Heart left ventricle (tissue), 16 donors: ENCODE measurements at places on chromosomes 1 and 21.
A peak's percentile ranks its signal among the peaks of the same experiment; 100 is the strongest.

- H3K4me1 ChIP-seq: peaks cover 10% of the 10 kb centered on the region
- no peak overlapping the region for H3K4me3 ChIP-seq
- no peaks in the 10 kb centered on the region for H3K36me3 ChIP-seq
- H3K27me3 ChIP-seq: peaks cover 4% of the 10 kb centered on the region
- no peak overlapping the region for H3K27ac ChIP-seq
Observed at GRCh38 chr1:244102468-244102867, 51.4 kb downstream of the ZBTB18 start.

- no peaks in the 10 kb centered on the region for H3K36me3 ChIP-seq
- no peak overlapping the region for H3K4me3 ChIP-seq
- DNase-seq: no peak
- peaks cover 26% of the 10 kb centered on the region for H3K4me1 ChIP-seq
- H3K27me3 ChIP-seq: no peaks in the 10 kb centered on the region
Observed at GRCh38 chr1:66563094-66563800, 29.3 kb downstream of the SGIP1 start.

- H3K4me3 ChIP-seq: no peak overlapping the region
- H3K27me3 ChIP-seq: no peaks in the 10 kb centered on the region
Observed at GRCh38 chr1:53519421-53519820, 60.2 kb downstream of the DMRTB1 start.

DNA sequence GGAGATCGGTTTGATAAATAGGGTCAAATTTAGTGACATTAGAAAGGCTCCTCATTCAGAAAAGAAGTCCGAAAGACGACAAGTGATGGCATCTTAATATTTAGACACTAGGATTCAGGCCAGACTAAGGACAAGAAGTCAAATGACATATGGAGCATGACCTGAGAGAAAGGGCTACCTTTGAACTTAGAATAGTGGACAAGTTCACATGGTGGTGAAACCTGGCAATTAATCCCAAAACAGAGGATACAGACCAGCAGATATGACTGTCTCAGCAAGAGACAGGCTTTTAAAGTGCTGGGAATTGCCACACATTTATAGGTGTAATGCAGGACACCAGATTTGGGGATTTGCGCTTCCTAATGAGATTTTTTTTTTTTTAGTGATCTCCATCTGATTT lies 145.2 kb downstream of the ZP4 start:
- peaks cover 12% of the 10 kb centered on the region for H3K4me1 ChIP-seq
- no peak overlapping the region for H3K27ac ChIP-seq
- H3K4me3 ChIP-seq: no peak overlapping the region
- H3K36me3 ChIP-seq: peaks cover 29% of the 10 kb centered on the region
- H3K27me3 ChIP-seq: no peaks in the 10 kb centered on the region

DNA sequence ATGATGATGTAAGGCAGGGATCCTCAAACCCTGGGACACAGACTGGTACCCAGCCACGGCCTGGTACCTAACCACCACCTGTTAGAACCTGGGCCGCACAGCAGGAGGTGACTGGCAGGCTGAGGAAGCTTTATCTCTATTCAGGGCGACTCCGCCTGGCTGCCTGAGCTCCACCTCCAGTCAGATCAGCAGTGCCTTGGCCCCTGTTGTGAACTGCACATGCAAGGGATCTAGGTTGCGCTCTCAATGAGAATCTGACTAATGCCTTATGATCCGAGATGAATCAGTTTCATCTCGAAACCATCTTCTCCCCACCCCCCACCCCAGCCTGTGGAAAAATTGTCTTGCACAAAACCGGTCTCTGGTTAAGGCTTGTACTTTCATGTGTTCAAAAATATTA lies 4.2 kb downstream of the RNPC3 start:
- DNase-seq: no peak
- H3K4me1 ChIP-seq: peaks cover 16% of the 10 kb centered on the region
- no peak overlapping the region for H3K4me3 ChIP-seq
- H3K36me3 ChIP-seq: peaks cover 7% of the 10 kb centered on the region
- no peak overlapping the region for H3K27ac ChIP-seq
- H3K27me3 ChIP-seq: no peaks in the 10 kb centered on the region

DNA sequence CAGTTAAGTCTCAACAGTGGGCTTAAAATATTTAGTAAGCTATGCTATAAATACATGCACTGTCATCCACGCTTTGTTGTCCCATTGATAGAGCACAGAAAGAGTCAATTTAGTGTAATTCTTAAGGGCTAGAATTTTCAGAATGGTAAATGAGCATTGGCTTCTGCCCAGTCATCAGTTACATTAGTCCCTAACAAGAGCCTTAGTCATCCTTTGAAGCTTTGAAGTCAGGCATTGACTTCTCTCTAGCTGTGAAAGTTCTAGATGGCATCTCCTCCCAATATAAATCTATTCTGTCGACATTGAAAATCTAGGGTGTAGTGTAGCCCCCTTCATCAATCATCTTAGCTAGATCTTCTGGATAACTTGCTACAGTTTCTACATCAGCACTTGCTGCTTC lies 12.0 kb upstream of the LPGAT1 start:
- H3K4me3 ChIP-seq: no peak overlapping the region
- H3K27me3 ChIP-seq: no peaks in the 10 kb centered on the region
- H3K4me1 ChIP-seq: no peaks in the 10 kb centered on the region
- H3K36me3 ChIP-seq: no peaks in the 10 kb centered on the region

GRCh38 chr21:40587736-40588346 lies 259.1 kb downstream of the DSCAM start:
- no peak overlapping the region for H3K4me3 ChIP-seq
- H3K4me1 ChIP-seq: no peaks in the 10 kb centered on the region
- H3K27me3 ChIP-seq: no peaks in the 10 kb centered on the region
- DNase-seq: no peak

DNA sequence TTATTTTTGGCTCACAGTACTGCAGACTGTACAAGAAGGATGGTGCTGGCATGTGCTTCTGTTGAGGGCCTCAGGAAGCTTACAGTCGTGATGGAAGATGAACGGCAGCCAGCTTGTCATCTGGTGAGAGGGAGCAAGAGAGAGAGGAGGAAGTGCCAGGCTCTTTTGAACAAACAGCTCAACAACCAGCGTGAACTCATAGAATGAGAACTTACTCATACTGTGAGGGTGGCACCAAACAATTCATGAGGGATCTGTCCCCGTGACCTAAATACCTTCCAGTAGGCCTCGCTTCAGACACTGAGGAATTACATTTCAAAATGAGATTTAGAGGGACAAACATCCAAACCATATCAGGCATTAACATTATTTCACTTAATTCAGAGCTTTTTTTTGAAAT lies 84.7 kb downstream of the PKN2 start:
- H3K36me3 ChIP-seq: peaks cover 29% of the 10 kb centered on the region
- DNase-seq: no peak
- H3K4me1 ChIP-seq: no peaks in the 10 kb centered on the region
- H3K4me3 ChIP-seq: no peak overlapping the region

- no peak for DNase-seq
- H3K27ac ChIP-seq: no peak overlapping the region
- no peak overlapping the region for H3K4me3 ChIP-seq
- H3K4me1 ChIP-seq: no peaks in the 10 kb centered on the region
- H3K27me3 ChIP-seq: no peaks in the 10 kb centered on the region
- no peaks in the 10 kb centered on the region for H3K36me3 ChIP-seq
Observed at GRCh38 chr1:41698916-41699860, 214.7 kb upstream of the EDN2 start.

- no peak overlapping the region for H3K27ac ChIP-seq
- no peaks in the 10 kb centered on the region for H3K36me3 ChIP-seq
- no peak overlapping the region for H3K4me3 ChIP-seq
Observed at GRCh38 chr21:29669416-29669815, 270.4 kb downstream of the GRIK1 start.

DNA sequence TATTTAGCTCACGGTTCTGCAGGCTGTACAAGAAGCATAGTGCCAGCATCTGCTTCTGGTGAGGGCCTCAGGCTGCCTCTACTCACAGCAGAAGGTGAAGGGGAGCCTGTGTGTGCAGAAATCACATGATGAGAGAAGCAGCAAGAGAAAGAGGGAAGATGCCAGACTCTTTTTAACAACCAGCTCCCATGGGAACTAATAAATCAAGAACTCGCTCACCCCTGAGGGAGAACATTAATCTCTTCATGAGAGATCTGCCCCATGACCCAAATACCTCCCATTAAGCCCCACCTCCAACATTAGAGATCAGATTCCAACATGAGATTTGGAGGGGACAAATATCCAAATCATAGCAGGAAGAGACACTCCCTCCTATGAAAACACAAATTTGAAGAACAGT lies 74.1 kb downstream of the OLFML2B start:
- H3K4me1 ChIP-seq: no peaks in the 10 kb centered on the region
- no peak overlapping the region for H3K4me3 ChIP-seq
- no peak for DNase-seq
- H3K27me3 ChIP-seq: no peaks in the 10 kb centered on the region
- no peaks in the 10 kb centered on the region for H3K36me3 ChIP-seq

- no peaks in the 10 kb centered on the region for H3K36me3 ChIP-seq
- H3K27ac ChIP-seq: no peak overlapping the region
- DNase-seq: no peak
- no peaks in the 10 kb centered on the region for H3K4me1 ChIP-seq
- H3K4me3 ChIP-seq: no peak overlapping the region
- H3K27me3 ChIP-seq: no peaks in the 10 kb centered on the region
Observed at GRCh38 chr21:35025206-35026152, 23.6 kb downstream of the RUNX1 start.

DNA sequence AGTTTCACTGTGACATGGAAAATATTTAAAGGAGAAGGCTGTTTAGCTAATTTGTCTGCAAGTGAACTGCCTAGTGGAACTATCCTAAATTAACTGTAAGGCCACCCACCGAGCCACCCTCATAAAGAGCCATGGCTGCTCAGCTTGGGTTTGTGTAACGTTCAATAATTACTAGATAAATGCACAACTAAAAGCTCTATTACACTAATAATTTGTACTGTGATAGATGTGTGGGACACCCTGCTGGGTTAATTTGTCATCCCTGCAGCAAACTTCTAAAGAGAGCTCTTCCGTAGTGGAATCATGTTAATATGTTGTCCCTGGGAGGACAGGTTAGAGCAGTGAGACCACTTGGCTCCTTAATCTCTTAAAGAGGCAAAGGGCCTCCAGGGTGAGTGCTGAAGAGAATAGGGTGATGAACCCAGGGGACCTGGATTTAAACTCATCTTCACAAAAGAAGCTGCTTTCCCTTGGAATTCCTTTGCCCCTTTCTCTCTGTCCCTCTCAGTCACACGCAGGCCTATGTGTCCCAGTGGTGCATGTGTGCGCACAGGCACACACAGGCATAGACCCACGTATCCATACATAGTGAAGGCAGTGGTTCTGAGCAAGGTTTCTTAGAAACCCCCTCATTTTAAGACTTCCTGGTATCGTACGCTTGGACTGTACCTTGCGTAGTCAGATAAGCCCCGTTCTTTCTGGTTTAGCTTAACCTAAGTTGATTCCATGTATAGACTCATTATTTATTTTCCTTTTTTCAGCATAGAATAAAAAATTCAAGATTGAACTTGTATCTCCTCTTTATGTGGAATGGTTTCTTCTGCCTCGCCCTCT lies 310.3 kb downstream of the NFIA start:
- H3K4me3 ChIP-seq: no peak overlapping the region
- no peak for DNase-seq

- peak; percentile 54 for DNase-seq
- peak overlapping the region; percentile 77 for H3K27ac ChIP-seq
- peaks cover 57% of the 10 kb centered on the region for H3K4me1 ChIP-seq
- no peak overlapping the region for H3K4me3 ChIP-seq
Observed at GRCh38 chr1:183580281-183580682, 10.0 kb downstream of the NCF2 start.

- no peak for DNase-seq
- H3K4me1 ChIP-seq: no peaks in the 10 kb centered on the region
- H3K4me3 ChIP-seq: no peak overlapping the region
- no peaks in the 10 kb centered on the region for H3K27me3 ChIP-seq
- no peak overlapping the region for H3K27ac ChIP-seq
Observed at GRCh38 chr1:212020975-212021374, 14.4 kb downstream of the INTS7 start.

DNA sequence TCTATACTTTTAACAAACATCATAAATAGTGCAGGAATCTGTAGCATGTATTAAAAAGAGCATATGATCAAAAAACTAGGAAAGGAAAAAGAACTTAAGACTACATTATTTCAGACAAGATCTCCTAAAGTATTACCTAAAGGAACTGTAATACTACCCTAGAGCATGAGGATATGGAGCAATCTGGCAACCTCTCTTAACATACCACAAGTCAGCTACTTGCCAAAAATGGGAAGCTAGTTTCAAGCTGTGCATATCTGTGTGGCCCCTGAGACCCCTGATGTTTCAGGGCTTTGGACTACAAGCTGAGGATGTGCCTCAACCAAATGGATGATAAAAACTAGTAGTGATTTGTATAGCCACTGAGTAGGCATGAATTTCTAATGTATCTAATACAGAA lies 525.6 kb downstream of the PTBP2 start:
- H3K27me3 ChIP-seq: no peaks in the 10 kb centered on the region
- DNase-seq: no peak
- no peak overlapping the region for H3K4me3 ChIP-seq
- peaks cover 6% of the 10 kb centered on the region for H3K4me1 ChIP-seq
- H3K27ac ChIP-seq: no peak overlapping the region

DNA sequence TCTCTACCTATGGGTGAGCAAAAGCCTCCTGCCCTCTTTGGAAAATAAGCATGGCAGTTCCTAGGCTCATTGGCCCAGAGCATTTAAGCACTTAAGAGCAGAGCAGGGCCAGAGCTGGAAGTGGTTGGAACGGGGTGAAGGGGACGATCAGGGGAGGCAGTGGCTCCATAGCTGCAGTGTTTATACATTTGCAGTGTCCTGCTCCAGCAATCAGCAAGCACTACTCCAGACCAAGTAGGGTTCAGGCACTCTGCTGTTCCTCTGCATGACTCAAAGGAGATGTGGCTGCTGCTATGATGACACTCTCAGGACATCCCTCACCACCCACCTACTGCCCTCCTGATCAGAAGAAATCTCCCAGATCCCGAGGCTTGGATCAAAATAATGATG lies 55.0 kb downstream of the TRABD2B start:
- no peaks in the 10 kb centered on the region for H3K27me3 ChIP-seq
- no peaks in the 10 kb centered on the region for H3K36me3 ChIP-seq
- no peak overlapping the region for H3K4me3 ChIP-seq
- H3K4me1 ChIP-seq: no peaks in the 10 kb centered on the region
- DNase-seq: no peak

DNA sequence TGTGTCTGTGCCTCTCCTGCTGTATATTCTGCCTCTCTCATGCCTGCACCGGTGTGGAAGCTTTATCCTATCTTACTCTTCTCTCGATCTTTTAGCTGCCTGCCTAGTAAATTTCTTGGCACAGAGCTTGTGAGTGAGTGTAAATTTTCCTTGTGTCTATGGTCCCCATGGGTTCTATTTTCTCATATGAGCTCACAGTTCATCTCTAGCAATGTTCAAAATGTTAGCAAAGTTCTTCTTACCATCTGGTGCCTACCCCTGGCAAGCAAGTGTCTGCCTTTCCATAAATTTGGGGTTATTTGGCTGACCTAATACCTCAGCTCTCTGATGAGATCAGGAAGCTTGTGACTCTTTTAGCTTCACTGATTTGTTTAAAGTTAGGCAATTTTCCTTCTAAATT lies 572.1 kb upstream of the BRINP3 start:
- DNase-seq: no peak
- H3K27ac ChIP-seq: no peak overlapping the region
- H3K4me1 ChIP-seq: no peaks in the 10 kb centered on the region
- H3K4me3 ChIP-seq: no peak overlapping the region
